ENCODE measurements at places on chromosomes 11 and 22.

GRCh38 chr11:44290208-44290607 lies 19.7 kb downstream of the ALX4 start:
- no peak for DNase-seq

GRCh38 chr11:65435411-65435931 lies 12.9 kb downstream of the NEAT1 start:
- no peak for DNase-seq

DNA sequence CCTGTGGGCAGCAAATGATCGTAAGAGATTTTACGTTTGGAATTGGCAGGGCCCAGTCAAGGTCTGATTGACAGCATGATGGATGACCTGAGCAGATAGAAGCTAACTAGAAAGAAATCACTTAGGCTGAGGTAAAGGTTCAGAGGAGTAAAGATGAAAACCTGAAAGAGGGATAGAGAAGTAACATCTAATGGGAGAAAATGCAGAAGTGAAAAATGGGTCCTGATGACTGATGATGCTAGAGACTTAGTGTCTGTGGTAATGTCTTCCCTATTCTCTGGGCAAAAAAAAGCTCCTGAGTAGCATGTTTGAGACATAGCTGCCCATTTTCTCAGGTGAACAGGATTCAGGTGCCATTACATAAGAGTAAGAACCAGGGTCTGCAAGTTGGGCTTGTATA lies 628.8 kb upstream of the ANO5 start:
- no peak for DNase-seq

GRCh38 chr22:20852076-20852475 lies 6.5 kb downstream of the PI4KA start:
- DNase-seq: no peak

- DNase-seq: no peak
Observed at GRCh38 chr11:19315511-19315910, 74.8 kb upstream of the E2F8 start.

DNA sequence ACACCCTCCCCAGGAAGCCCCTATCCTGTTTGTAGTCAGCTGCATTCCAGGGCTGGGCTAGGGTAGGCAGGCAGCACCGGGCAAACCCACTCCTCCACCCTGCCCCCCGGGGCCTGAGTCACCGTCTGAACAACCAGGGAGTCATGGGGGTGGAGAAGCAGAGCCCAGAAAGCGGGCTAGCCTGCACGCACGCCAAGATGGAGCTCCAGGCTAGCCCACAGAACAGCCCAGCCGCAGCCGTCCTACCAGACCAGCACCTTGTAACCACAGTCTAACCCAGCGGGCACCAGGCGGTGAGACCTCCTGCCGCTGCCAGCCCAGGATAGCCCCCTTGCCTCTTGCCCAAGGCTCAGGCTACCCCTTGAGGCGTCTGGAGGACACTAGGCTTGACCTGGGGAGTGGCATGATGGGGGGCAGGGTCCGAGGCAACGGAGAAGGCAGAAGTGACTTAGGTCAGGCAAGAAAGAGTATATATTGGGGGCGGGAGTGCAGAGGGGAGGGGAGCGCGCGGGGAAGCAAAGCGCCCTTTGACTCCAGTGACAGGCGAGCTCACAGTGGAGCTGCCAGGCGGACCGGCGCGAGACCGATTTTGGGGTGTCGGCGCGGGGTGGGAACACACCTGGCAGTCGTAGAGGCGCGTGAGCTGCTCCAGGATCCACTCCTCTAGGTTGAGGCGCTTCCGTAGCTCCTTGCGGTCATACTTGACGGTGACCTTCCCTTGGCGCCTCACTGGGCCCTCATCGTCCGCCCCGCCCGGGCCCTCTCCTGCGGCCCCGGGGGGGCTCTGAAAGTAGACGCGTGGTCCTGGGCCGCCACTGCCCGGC lies 734 bp downstream of the PPP1R14B start:
- peak; percentile 66 for DNase-seq

GRCh38 chr22:23120415-23120899 lies 21.3 kb downstream of the RSPH14 start:
- DNase-seq: no peak

DNA sequence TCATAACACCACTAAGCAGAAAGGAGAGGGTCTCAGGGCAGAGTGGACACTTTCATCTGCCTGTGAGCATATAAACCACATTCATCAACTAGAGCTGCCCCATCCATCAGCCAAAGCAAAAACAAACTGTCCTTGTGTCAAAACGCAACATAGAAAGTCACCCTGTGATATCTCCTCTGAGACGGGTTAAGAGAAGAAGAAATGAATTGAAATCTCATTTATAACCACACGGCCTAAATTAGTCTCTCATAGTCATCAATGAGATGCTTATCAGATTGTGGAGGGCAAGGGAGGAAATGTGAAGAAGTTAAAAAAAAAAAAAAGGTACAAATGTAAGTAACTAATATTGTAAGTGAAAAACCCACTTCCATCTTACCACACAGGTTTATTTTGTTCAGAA lies 75.7 kb downstream of the SIK3 start:
- no peak for DNase-seq

Data from T-helper 22 cell (primary cell).